GM04503 (cell line): ENCODE measurements at places on chromosomes 6 and 20.
A peak's percentile ranks its signal among the peaks of the same experiment; 100 is the strongest.

DNA sequence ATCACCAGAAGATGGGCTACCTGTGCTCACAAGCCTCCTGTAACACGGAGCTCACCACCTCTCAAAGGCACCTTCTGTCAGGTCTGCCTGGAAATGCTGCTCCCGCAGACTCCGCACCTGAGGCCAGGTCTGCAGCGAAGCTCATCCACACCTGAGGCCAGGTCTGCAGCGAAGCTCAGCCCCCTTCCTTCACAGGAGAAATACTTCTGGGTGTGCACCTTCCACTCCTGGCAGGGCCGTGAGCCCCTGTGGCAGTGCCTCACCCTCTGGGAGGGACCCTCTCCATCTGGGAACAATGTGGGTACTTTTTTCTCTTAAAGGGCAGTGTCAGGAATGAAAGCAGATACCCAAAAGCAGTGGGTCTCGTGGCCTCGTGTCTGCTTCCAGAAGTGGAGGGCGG is 1.4 kb upstream of the SLCO4A1 start:
- no peak for DNase-seq

DNA sequence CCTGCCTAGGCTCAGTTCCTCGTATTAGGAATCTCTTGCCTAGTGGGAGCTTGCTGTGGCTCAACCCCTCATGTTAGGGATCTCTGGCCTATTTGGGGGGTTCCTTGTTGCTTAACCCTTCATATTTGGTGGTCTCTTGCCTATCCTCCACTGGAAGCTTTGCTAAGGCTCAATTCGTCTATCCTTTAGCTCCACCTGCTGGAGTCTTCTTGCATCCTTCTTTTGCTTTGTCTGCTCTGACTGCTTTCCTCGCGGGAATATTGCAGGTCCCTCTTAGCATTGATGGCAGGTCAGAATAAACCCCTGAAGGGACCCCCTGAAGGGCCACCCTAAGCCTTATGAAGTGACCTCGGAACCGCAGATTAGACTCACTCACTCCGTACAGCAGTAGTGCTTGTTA is 203.0 kb upstream of the TBX18 start:
- peak; percentile 9 for DNase-seq

- DNase-seq = no peak
These were observed 36.1 kb upstream of the TOP1 start for GRCh38 chr20:40992349-40993113.

GRCh38 chr6:41049521-41049920 is 3.5 kb upstream of the APOBEC2 start:
- DNase-seq = no peak

- no peak for DNase-seq
These were observed 16.7 kb downstream of the EDN3 start for GRCh38 chr20:59316911-59317731.

DNA sequence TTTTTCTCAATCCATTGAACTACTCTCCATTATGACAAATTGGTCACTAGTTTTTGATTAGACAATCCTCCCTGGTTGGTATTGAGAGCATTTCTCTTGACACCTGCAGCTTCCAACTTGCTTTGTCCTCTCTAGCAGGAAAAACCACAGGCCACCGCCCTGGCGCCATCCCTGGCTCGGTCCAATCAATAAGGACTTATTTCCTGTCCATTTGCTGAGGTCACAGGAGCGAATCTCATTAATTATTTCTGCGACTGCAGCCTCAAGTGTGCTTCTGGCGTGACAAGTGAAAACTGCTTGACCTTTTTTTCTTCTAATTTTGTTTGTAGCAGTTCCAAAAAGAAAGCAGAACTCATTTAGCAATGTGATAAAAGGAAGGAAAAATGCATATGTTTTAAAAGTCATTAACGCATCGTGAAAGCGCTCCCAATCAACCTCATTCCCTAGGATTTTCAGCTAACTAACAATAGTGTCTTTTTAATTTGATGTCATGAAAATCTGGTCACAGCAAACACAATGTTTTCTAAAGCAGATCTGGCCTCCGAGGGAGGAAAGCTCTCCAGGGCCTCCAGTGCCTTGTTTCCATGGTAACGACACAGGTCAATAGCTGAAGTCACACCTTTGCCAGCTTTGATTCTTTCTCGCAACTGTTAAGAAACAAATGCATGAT is 39.0 kb upstream of the BEND3 start:
- no peak for DNase-seq
